ENCODE measurements at places on chromosomes 7 and 10.
A peak's percentile ranks its signal among the peaks of the same experiment; 100 is the strongest.

- no peak for DNase-seq
These were observed 6.0 kb downstream of the LEP start for GRCh38 chr7:128247108-128247507.

GRCh38 chr7:158315881-158316280 lies 271.7 kb downstream of the PTPRN2 start:
- no peak for DNase-seq

DNA sequence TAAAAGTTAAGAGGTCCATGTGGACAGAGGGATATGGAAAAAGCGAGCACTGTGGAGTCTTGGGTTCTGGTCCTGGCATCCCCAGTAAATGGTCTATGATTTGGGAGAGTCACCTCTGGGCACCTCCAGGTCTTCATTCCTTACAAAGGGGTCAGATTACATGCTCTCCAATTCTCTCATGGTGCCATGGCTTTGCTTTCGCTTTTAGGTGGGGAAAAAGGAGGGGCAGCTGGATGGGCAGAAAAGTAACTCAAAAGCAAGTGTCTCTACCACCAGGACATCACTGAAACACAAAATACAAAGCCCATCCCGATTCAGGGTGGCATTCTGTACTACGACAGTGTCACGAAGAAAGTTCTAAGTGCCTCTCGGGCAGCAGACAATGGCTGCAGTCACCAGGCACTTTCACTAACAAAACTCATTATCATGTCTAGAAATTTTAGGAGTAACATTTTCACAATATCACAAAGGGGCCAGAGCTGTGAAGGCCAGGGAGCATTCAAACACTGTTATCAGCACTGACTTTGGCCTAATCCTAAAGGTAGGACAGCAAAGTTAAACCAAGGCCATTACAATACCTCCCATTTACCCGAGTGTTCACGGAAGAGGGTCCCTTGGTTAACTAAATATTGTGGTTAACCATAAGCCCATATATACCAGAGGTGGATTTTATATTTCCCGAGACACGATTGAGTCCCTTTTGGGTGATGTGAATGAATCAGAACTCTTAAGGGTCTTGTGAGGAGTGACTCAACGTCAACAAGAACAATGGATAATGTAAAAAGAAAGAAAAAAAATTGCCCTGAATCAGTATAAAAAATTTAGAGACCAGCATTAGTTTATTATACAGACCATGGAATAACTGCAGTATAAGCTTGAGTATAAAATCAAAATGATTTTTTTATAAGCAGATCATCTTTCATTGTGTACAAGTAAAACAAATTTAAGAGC lies 2.5 kb downstream of the PSAP start:
- no peak for DNase-seq

DNA sequence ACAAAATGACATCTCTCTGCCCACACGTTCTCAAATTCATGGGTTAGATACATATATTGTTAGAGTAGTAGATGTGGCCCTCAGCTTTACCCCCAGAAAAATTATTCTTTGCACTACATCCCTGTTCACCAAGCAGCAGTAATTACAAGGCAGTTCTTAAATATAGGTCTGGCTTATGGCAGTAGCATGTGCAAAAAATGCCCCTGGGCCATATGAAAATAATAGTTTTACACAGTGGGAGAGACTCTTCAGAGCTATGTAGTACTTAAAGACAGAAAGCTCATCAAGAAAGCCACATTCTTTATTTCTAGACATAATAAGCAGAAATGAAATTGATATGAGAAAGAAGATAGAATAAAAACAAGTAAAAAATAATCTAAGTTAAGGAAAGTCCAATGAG lies 196.3 kb upstream of the FOXP2 start:
- DNase-seq: no peak

DNA sequence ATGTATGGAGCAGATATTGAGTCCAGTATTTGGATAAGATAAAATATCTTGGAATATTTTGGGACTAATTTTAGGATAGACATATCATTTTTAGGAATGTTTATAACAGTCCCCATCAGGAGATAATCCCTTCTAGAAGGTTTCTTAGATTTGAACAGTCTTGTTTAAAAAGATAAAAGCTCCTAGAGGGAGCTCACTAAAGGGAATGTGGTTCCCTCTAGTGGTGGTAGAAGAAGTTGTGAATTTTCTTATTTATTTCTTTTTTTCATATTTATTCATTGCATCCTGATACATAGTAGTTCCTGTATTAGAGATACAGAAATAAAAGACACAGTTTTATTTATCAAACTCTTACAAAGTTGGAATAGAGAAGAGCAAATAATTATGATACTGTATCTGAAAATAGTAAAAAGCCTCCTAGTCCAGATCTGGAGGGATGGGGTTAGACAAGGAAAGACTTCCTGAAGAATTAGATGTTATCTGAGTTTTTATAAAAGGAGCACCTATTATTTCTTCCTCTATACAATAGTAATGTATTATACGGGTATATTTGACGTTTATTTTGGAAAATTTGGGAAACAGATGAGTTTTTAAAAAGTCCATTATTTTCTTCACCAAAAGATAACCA lies 24.5 kb upstream of the KLF14 start:
- DNase-seq: peak; percentile 28

DNA sequence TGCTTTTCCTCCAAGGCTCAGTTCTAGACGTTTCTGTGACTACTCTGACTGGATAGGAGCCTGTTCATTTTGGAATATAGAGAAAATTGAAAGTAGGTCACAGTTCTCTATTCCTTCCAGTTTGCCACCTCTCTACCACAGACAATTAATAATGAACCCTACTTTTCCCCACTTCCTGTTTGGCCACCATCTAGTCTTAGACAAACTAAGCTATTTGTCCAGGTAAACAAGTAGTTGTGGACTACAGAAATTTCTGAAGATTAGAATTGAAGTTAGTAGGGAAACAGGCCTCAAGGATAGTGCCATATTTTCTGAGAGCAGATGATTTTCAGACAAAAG lies 87.0 kb downstream of the AUTS2 start:
- DNase-seq: no peak

- DNase-seq: no peak
These were observed 12.6 kb upstream of the OR6B1 start for GRCh38 chr7:143987513-143987912.

DNA sequence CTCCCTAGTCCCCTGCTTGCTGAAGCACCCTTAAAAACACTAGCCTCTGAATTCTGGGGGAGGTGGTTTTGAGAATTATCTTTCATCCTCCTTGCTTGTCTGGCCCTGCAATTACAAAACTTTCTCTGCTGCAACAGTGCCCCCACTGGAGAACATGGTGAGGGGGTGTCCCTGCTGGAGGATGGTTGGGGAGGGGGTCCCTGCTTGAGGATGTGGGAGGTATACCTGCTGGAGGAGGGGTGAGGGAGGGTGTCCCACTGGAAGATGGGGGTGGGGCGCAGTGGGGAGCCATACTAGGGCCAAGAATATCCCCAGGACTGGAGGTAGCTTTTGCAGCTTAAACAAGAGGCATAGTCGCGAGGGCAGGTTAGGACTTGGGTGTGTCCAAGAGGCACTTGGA lies 3.2 kb upstream of the POLM start:
- DNase-seq: no peak

- DNase-seq: no peak
These were observed 228.2 kb downstream of the PTEN start for GRCh38 chr10:88091490-88092061.

- DNase-seq: peak; percentile 54
These were observed 206 bp downstream of the UPF2 start for GRCh38 chr10:12042409-12042796.

- DNase-seq: no peak
These were observed 68.6 kb downstream of the DYNC2I1 start for GRCh38 chr7:158924956-158925355.

GRCh38 chr7:12557282-12557681 lies 13.2 kb upstream of the SCIN start:
- DNase-seq: no peak

DNA sequence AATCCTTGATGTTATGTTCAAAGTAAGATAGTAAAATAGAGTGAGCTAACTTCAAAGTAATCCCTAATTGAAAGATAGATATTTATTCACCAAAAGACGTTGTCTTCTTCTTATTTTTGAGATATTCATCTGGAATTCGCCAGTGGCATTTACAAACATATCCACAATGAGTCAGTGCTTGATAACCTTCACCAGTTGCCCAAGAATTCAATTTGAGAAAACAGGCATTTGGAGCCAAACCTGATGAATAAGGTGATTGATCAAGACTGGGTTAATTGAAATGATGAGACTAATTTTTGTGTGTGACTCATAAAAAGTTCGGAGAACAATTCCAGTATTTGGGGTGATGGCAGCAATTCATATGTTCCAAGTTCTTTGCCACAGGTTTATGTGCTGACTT lies 344.0 kb downstream of the ARL4A start:
- DNase-seq: no peak

- DNase-seq: peak; percentile 39
These were observed 59.3 kb downstream of the NUDCD3 start for GRCh38 chr7:44431091-44431608.

DNA sequence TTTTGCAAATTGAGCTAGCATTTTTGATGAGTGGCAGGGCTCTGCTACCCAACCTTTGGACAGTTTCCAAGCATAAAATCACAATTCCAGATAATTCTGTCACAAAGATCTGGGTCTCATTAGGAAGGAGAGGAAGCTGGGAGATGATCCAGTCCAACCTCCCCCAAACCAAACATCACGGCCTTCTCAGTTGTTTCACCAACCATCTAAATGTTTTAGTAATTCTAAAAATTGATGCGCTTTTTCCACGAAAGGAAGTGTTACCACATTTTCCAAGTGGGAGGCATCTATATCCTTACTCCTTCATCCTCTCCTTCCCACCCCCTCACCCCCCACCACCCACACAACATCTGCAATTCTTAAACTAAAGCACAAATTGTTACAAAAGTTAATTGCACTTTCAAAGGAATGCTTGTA lies 108.3 kb downstream of the EGFR start:
- no peak for DNase-seq

- DNase-seq: no peak
These were observed 145.1 kb upstream of the TMEM106B start for GRCh38 chr7:12066004-12066403.

DNA sequence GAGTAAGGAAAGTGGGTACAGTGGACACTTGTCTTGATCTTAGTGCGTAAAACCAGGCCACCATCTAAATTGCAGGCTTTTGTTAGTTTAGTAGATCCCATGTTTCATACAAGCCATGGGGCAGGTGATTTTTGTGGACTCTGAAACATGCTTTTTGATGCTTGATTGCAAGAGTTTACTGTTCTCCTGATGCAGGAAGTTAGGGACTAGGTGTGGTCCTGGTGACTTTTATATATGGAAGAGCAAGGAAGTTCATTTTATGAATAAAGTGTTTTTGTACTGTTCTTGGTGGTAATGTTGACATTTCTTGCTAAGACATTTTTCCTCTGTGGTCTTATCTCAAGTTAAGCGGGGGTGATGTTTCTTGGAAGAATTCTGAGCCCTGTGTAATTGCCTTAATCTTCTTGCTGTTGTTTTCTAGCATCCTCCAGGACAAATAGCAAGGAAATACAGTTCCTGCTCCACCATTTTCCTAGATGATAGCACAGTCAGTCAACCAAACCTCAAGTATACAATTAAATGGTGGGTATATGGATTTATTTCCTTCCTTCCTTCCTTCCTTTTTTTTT lies 89.0 kb upstream of the GJD4 start:
- no peak for DNase-seq

GRCh38 chr10:3571310-3571825 lies 213.6 kb downstream of the KLF6 start:
- DNase-seq: no peak

All from Caco-2 (cell line).